MCF 10A (cell line): ENCODE measurements at places on chromosomes 13 and 19. TPM values are rescaled to one million over a fixed set of nuclear protein-coding genes. Genes with fewer than 3 reads are reported as not detected.

DNA sequence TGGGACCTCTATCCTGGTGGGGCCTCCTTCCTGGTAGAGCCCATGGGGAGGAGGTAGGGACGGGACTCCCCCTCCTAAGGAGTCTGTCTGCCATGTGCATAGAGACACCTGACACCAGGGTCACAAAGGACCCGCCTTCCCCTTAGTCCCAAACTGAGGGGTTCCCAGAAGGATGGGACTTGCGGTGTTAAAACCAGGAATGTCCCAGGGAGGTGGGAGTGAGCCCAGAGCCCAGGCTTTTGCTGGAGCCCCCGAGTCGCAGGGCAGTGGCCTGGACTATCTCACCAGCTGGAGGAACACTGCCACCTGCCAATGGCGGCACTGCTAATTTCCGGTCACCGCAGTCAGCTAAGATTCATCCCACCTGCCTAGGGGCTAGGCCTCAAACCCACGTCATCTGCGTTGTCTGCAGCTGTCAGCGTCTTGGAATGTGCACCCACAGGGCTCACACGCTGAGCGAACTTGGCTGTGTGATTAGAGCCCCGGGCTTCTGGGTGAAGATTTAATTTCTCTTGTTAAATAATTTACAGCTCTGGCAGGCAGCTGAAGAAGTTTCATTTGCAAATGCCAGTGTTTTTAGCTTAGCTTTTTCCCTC lies 31.9 kb upstream of the ATP11A start:
- peak; percentile 66 for DNase-seq

DNA sequence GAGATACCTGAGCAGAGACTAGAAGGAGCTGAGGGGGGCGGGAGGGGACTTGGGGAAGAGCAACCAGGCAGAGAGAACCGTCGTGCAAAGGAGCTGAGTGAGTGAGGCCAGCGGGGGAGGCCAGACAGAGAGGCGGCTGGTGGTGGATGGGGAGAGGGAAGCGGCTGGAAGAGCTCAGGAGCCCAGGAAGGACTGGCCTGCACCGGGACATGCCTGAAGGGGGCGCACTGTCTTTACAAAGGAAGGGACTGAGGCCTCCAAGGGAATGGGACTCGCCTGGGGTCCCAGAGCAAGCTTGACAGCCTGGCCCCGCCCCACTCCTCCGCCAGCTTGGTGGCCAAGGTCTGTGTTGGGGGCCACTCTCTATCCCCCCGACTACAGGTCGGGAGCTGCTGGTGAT lies 14.9 kb downstream of the ONECUT3 start:
- no peak for DNase-seq

DNA sequence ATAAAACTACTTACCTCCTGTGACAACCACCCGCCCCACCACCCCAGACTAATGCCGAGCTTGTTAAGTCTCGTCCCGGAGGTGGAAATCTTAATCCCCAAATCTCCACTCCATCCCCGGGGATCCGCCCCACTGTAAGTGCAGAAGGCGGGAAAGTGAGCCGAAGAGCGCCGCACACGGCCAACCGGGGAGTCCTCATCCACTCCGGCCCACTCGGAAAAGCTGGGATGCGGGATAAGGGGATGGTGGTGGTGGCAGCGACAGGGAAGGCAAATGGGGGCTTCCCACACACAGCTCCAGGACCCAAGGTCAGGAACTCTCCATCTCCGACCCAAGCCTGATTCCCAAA lies 621 bp downstream of the FBL start:
- no peak for DNase-seq

DNA sequence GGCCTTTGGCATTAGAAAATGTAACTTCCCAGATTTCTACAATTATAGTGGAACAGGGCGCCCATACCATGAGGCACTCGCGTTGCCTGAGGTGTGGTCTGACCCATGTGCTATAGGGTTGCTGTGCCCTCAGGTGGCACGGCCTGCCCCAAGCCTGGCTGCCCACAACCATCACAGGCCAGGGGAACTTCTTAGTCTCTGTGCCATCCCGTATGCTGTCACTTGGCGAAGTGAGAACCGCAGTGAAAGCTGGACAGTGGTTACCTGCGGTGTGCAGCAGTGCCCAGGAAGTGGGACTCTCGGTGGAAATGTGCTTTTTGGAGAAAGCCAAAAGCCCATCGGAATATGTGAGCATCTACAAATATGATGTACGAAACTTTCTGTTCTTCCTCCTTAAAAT lies 88.2 kb upstream of the GPR183 start:
- DNase-seq, result no peak

- DNase-seq, result peak; percentile 62
These were observed at the start of gene EPS8L1 for GRCh38 chr19:55075371-55075998. TSS of gene EPS8L1 (plus strand) at chr19:55075869. CDS start at chr19:55076445, 576 bp downstream.

DNA sequence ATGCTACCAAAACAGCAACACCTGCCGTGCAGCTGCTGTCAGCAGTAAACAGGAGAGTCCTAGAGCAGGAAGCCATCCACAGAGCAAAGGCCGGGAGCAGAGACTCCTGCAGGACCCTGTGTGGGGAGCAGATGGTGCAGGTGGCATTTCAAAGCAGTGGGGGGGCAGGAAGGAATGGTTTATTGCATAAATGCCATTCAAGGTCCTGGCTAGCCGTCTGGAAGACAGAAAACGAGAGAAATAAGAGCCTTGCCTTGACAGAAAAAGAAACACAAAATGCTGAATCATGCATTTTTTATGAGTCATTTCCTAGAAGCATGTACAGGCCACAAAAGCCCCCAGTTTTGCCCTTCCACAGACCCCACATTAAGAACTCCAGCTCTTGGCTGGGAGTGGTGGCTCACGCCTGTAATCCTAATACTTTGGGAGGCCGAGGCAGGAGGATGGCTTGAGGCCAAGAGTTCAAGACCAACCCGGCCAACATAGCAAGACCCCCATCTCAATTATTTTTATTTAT lies 5.4 kb downstream of the RSPH6A start:
- peak; percentile 81 for DNase-seq

GRCh38 chr19:3984584-3984907 lies 717 bp downstream of the EEF2 start:
- no peak for DNase-seq

GRCh38 chr13:114110091-114110829 lies 22.2 kb downstream of the RASA3 start:
- DNase-seq, result no peak

GRCh38 chr19:55552206-55552605 lies 6.9 kb upstream of the SBK3 start:
- DNase-seq, result no peak

- no peak for DNase-seq
These were observed 31.1 kb upstream of the AMER2 start for GRCh38 chr13:25203127-25203740.

DNA sequence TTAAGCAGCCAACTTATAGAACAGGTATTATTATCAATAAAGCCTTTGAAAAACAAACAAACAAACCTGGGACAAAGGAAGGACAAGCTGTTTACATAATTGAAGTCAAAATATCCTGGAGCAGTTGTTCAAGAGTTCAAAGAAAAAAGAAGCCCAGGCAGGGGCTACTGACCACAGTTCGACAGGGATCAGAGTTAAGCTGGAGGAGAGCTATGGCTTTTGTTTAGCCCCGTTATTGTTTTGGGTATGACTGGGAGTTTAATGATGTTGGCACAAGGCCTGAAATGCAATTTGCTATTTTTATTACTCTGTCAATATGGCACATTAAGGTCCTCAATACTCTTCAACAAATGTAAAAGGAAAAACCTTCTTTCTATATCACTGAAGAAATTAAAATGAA lies 624.4 kb upstream of the KLHL1 start:
- no peak for DNase-seq

DNA sequence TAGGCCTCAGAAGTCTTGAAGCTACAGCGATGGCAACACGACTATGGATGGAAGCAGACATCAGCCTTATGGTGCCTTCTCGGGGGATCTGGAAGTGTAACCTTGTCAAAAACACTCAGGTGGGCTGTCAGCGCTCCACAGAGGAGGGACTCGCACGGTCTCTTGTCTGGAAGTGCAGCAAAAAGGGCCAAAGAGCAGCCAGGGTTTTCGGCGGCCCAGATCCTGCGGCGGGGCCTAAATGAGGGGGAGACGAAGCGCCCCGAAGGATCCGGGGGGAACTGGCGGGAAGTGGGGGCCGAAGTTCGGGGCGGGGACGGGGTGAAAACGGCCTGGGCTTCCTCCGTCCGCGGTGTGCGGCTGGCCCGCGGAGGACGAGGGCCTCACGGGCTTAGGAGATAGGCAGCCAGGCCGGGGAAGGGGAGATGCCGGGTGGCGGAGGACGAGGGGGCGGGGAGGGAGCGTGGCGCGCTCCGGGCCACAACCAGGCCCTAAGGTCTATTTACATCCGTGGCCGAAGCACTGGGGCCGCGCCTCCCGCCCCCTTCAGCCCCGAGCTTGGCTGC lies 637 bp downstream of the RANBP3 start:
- no peak for DNase-seq

DNA sequence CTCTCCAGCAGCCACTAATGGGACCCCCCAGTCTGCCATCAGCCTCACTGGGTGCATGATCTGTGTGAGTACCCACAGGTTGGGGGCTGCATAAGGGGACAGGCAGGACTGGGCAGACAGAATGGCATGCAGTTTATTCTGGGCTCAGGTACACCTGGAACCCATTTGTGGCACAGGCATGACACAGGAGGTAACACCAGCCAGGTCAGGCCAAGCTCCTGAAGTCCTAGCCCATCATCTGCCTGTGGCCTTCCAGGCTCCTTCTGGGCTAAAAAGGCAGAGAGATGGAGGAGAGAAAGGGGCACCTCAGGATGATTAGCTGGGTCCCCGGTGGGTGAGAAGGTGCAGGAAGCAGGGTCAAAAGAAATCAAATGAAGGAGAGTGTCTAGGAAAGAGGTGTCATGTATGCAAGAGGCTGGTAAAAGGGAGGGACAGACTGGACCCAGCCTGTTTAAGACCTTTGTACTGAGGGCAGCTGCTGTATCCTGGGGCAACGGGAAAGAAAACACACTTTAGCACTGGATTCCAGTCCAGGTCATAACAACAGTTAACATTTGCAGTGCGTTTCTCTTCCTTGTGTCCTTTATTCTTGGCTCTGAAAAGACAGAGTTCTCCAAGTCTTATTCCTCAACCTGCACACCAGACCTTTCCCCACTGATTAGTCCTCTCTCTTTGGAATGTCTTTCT lies 20.2 kb upstream of the DGKH start:
- no peak for DNase-seq

DNA sequence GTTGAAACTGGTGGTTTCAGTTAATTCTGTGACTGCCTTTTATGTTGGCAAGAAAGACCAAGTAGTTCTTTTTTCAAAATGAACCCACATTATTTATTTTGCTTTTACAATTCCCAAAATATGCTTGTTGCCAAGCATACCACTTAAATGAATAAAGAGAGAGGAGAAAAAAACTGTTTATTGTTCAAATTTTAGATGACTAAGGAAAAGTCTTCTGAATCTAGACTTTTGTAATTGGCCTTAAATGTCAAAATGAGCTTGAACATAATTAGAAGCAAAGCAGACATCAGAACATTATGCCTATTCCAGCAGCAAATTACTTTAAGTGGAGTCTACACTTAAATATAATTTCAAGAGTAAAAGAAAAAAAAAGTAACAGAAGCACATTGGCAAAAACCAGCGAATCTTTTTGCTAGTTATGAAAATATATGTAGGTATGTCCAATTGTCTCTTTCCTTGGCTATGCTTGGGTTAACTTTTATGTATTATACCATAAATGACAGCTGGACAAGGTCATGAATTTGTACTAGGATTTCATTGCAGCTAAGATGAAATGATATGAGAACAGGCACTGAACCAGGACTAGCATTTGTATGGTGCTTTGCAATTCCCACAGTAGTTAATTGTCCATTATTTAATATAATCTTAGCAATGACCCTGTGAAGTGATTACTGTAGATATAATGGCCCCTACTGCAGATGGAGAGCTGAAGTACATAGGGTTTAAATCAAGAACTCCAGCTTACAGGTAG lies 211.9 kb downstream of the NALCN start:
- DNase-seq, result no peak

DNA sequence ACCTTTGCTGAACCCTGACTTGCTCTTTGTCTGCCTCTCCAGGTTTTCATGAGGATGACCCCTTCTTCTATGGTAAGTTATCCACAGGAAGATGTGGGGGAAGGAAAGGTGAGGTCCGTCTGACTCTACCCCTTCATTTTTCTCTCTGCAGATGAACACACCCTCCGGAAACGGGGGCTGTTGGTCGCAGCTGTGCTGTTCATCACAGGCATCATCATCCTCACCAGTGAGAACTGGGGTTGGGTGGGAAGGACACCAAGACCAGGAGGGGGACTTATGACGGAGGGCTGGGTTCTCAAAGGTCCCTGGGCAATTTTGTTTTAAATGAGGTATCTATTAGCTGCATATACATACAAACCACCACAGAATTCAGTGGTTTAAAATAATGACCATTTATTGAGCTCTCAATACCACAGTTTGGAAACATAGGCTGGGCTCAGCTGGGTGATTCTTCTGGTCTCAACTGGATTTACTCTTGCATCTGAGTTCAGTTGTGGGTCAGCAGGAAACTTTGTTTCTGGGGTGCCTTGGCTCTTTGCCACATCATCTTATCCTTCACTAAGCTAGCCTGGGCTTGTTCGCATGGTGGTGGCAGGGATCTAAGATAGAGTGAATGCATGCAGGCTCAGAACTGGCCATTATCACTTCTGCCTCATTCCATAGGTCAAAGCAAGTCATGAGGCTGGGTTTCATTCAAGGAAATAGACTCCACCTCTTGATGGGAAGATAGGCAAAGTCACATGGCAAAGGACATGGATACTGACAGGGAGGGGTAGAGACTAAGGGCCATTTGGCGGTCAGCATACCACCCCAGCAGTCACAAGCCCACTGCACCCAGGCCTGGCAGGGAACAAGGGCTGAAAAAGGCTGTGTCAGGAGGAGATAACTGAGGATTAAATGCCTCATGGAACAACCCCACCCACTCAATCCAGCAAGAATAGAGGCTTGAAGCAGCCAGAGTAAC lies 11.8 kb downstream of the FXYD5 start:
- DNase-seq, result peak; percentile 74

DNA sequence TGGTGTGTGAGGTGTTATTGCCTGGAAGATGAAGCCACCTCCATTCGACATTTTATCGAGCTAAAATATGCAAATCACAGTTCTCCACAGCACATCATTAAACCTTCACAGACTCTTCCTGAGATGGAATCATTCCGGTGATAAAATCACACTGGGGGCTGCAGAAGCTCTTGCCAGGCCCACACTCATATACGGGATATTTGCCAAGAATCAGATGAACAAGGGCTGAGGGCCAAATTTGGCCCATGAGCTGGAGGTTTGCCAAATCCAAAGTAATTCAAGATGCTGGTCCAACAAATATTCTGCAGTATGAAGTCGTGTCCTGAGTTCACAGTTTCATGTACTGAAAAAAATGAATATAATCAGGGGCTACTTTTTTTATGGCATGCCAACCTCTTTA lies 16.7 kb upstream of the RXFP2 start:
- DNase-seq, result peak; percentile 7

DNA sequence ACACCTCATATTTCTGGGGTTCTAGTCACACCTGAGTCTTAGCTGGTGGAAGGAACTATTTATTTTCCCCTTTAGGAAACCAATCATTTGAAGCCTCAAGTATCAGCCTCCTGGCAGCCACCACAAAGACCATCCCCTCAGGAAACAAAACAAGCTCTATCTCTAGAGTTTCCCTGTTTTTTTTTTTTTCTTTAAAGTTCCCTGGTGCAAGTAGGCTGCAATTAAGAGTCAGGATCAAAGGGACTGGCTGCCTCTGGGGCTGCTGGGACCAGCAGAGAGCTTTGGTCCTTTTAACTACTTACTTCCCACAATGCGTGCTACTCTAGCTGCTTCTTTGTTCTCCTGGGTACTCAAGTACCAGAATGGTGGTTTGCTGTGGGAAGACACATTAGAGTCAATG lies 11.4 kb downstream of the MBNL2 start:
- DNase-seq, result no peak

Gene SYNE4
- total RNA-seq, result 0.14 and 0.91 TPM in 2 replicates

Gene AP1M2
- total RNA-seq, result 1.8 and 6.1 TPM in 2 replicates

Gene KLK10
- not detected in 2 replicates for total RNA-seq

Gene ZNF729
- total RNA-seq, result not detected in 2 replicates

Gene PLPP2
- 5.4 and 9.4 TPM in 2 replicates for total RNA-seq

Gene NFIX
- total RNA-seq, result 26.9 and 27.2 TPM in 2 replicates

Gene TMEM238
- total RNA-seq, result 10.6 and 14.9 TPM in 2 replicates
